ENCODE measurements at places on chromosomes 11 and 22.

GRCh38 chr11:15874704-15875103 lies 481.6 kb downstream of the SOX6 start:
- DNase-seq = no peak

DNA sequence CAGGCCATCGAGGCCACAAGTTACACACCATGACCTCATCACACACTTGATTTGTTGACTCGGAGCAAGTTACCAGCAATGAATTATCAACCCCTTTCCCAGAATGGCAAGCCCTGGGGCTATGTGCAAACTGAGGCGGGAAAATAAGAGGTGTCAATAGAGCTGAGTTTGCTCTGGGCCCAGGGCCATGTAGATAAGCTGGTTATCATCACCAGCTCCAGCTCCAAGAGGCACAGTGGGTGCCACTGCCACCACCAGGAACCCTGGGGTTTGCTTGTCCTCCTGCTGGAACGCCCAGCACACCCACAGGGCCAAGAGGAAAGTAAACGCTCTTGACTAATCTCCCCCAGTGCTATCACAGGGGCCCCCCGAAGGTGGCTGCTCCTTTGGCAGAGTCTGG lies 13.0 kb upstream of the VPS37C start:
- DNase-seq = no peak

- DNase-seq = no peak
These were observed 785 bp downstream of the IGSF9B start for GRCh38 chr11:133955945-133956421.

DNA sequence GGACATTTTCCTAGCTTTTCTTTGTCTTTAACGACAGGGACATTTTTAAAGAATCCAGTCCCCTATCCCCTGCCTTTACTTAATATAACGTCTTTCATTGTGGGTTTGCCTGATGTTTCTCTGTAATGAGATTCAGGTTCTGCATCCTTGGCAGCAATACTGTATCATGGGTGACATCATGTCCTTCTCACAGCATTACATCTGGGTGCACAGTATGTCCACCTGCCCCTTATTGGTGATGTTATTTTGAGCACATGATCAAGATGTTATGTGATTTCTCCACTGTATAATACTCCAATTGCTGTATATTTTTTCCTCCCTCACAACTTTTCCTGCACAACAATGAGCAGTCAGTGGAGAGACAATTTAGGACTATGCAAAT lies 9.7 kb upstream of the STK33 start:
- DNase-seq = no peak

DNA sequence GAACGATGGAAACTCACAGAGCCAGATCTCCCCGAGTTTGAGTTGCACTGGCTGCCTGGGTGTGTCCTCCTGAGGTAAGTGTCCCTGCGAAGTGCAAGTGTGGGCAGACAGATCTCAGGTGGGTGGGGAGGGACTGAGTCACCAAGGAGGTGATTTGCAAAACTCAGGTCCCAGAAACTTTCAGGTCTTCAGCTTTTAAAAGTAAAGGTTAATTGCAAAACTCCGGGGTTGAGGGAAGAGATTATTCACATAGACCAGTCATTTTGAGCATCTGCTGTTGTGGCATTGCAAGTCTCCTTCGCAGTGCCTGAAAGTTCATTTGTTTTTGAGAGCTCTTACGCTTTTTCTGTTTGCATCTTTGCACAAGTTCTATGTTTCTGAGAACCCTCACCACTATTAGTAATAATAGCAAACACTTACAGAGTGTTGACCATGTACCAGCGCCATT lies 7.1 kb downstream of the CD44 start:
- DNase-seq = no peak

- no peak for DNase-seq
These were observed 117.5 kb downstream of the TRPC6 start for GRCh38 chr11:101466352-101466751.

- no peak for DNase-seq
These were observed 28.6 kb downstream of the LRFN4 start for GRCh38 chr11:66885469-66885868.

DNA sequence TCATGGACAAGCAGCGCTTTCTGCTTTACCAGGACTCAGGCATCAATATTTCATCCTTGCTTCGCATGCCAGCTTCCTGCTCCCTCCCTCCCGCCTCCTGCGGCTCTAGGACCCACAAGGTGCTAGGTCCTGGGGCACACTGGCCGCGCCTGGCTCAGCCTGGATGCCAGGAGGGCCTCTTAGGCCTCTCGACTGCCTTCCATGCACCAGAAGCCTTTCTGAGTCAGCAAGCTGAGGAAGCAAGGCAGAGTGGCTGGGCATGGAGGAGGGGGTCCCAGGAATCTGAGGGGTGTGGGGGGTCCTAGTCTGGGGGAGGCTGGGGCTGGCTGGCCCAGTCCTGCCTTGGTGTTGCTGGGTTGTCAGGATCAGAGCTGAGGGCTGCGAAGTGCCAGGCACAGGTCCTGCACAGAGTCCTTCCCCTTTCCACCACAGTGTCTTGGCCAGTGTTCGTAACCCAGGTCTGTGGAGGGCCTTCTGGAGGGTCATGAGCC lies 61.0 kb upstream of the THY1 start:
- DNase-seq = no peak

GRCh38 chr11:126630893-126631798 lies 275.7 kb downstream of the ST3GAL4 start:
- no peak for DNase-seq

DNA sequence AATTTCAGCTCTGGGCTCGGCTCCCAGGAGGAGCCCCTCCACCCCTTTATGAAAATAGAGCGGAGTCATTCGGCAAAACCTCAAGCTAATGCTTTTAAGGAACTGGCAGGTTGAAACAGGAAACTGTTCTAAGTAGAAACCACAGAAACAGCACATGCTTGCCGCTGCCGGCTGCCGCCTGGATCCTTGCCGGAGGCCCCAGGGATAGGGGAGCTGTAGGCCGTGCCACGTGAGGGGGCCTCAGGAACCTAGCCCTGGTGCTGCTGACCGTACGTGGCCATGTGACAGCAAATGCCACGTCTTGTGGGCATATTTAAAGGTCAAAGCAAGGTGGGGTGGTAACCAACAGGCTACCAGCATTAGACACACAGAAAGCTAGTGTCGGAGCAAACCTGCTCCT lies 77.9 kb upstream of the TIMP3 start:
- no peak for DNase-seq

GRCh38 chr11:72494109-72494429 lies 59.7 kb upstream of the CLPB start:
- no peak for DNase-seq

- DNase-seq = no peak
These were observed 85.4 kb downstream of the ATXN10 start for GRCh38 chr22:45757068-45757467.

DNA sequence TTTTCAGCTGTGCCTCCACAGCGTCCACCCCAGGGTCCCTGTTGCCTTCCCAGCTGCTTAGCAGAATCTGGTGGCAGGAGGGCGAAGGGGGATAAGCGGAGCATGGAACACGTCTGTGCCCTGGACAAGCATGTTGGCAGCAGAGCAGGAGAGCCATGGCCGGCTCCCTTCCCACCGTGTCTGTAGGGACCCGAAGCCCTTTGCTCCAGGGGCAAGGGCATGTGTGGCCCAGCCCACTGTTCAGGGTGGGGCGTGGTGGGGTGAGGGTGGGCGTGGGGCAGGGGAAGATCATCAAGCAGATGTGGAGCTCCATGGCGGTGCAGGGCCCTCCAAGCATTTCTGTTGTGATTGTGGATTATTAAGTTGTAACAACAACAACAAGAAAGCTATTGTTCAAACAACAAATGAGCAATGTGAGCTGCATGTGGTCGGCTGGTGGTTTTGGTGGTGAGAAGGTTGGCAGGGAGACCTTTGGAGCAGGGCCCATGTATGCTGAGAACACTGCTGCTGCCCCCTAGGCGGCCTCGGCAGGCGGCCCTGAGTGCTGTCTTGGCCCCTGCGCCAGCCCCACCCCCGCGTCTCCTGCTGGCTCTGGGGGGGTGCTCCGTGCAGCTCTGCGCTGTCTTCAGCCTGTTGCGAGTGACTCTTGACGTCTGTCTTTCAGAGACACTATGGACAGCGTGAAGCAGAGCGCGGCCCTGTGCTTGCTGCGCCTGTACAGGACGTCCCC lies 50.9 kb downstream of the AP2A2 start:
- DNase-seq = no peak

GRCh38 chr11:114088836-114089235 lies 29.3 kb downstream of the ZBTB16 start:
- no peak for DNase-seq

DNA sequence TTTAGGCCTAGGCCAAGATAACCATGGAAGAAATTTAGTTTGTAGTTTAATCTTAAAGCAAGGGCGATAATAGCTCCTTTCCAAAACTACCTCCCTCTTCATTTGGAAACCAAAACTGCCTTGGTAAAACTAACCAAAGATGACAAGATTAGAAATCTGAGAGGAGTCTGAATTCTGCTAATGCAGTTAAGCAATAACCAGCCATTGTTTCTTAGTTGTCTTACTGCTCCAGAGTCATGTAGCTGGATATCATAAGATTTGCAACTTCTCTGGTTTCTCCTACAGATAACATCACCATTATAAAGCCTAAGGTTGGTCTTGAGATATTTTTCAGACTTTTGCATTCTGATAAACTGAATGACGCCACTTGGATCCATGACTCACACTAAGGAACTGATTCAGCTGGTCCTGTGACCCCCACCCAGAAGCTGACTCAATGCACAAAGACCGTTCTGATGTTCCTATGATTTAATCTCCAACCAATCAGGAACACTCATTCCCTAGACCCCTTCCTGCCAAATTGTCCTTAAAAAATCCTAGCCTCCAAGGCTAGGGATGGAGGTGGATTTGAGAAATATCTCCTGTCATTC lies 200.8 kb downstream of the LUZP2 start:
- DNase-seq = no peak

DNA sequence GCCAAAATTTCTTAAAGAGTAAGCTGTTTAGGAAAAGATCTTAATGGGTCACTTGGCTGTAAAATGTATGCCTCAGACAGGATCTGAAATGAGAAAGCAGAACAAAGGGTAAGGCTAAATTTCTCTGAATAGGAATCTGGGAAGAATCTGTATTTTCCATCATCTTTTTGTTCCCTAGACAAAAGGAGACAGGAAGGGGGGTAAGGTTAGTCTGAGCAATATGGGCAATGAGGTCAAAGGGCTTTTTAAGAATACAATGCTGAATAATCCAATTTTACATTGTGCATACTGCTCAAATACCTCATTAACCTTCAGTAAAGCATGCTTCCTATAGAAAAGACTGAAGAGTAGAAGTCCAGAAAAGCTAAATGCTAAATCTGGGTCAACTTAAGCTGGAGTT lies 34.6 kb downstream of the CLDN25 start:
- no peak for DNase-seq

DNA sequence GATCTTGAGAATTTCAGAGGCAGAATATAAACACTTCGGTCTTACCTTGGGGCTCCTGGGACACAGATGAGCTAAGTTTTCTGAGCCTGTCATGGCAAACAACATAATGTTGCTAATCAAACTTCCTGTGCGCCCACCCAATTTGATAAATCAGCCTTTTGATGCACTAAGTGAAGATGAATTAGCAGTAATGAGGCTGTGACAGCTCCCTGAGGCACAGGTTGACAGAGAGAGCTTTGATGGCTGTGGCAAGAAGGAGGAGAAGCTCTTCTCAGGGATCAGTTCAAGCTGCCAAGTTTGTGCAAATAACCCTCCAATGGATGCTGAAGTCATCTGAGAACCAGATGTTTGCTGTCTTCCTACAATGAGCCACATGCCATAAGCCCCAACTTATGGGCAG lies 34.4 kb downstream of the DRD2 start:
- no peak for DNase-seq

DNA sequence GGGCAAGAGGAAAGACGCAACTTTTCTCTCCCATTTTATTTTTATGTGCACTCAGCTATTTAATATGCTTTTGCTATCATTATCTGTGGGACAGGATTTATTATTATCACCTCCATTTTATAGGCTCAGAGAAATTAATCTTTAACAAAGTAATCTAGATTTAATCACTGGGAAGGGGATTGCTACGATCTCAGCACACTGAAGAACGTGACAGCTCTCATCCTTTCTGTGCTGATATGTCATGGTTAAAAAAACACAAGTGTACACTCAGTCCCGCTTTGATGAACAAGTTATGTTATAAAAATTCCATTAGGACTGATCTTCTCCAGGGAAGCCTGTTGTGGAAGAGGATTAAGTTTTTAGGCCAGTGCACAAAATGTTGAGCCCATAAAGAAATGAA lies 37.6 kb downstream of the CYB5R2 start:
- DNase-seq = no peak

DNA sequence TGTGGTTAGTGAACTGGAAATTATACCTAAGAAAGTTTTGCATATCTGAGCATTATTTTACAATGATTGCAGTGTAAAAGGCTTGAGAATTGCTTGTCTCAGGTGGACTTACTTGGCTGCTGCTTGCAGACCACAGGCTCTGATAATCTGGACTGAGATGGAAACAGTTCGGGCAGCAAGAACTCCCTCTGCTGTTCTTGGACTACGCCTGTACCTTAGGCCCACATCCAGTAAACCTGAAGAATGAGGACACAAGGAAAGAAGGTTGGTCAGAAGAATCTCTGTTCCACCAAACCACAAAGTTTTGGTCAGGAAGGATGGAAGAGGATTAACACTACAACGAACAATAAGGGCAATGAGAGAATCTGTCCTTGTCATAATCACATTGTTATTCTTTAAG lies 80.1 kb downstream of the C2CD3 start:
- DNase-seq = no peak

GRCh38 chr11:121439337-121439736 lies 12.8 kb upstream of the SORL1 start:
- no peak for DNase-seq

- no peak for DNase-seq
These were observed 1074.5 kb downstream of the TBC1D22A start for GRCh38 chr22:47836957-47837356.

GRCh38 chr11:121099885-121100284 lies 1.2 kb upstream of the TECTA start:
- no peak for DNase-seq

DNA sequence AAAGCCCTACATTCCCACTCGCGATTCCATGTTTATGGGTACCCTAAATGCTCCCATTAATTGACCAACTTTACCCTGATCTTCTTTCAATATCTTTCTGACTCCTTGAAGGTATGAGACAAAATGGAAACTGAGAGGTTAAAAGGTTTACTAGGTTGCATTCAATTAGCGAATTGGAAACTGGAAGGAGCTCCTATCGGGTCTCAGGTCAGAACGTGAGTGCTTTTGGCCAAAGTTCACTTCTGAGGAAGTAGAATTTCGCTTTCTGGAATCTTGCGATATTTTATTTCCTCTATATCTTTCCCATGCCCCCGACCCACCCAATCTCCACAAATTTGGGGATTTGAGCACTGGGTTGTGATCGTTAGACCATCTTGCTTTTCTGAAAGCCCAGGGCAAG lies 2.6 kb downstream of the EHF start:
- no peak for DNase-seq

DNA sequence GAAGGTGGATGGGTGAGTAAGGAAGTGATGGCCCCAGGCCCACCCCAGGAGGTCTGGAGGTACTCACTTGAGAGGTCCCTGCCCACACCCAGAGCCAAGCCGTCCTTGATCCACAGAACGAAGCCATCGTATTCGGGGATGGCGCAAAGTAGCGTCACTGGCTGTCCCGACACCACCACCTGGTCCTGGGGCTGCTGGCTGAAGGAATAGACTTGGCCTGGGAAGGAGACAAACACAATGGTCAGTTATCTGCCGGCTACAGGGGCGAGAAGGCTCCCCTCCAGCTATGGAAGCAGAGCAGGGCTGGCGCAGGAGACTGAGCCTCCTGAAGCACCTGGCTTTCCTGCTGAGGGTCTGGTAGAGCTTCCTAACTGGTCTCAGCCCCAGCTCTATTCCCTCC lies 171.0 kb downstream of the ST3GAL4 start:
- no peak for DNase-seq

Measured in NCI-H2107 (cell line).